Activated T-helper 1 cell treated with anti-CD3 and anti-CD28 coated beads, Interleukin-12 subunit alpha, Interleukin-12 subunit beta, Interleukin-2, Interleukin-4 antibody, amounts not matched to agents 30 ng/mL and 10 ng/mL and 1 ng/mL, durations not matched to agents 14 hours and 24 hours and 36 hours (primary cell): ENCODE measurements at places on chromosomes 6 and 20.

GRCh38 chr6:82066991-82067411, 180.5 kb downstream of the IBTK start:
- H3K4me1 ChIP-seq: no peaks in the 10 kb centered on the region
- no peak overlapping the region for H3K27ac ChIP-seq
- DNase-seq: no peak
- no peak overlapping the region for H3K4me3 ChIP-seq

- DNase-seq: no peak
- peaks cover 10% of the 10 kb centered on the region for H3K4me1 ChIP-seq
- no peak overlapping the region for H3K4me3 ChIP-seq
- peaks cover 4% of the 10 kb centered on the region for H3K27me3 ChIP-seq
Observed at GRCh38 chr6:20313960-20314530, 87.6 kb upstream of the E2F3 start.

GRCh38 chr6:111212625-111213024, 125.3 kb downstream of the SLC16A10 start:
- H3K27ac ChIP-seq: no peak overlapping the region
- no peak overlapping the region for H3K4me3 ChIP-seq
- no peaks in the 10 kb centered on the region for H3K4me1 ChIP-seq
- no peaks in the 10 kb centered on the region for H3K36me3 ChIP-seq
- H3K27me3 ChIP-seq: peaks cover 4% of the 10 kb centered on the region
- no peak for DNase-seq

DNA sequence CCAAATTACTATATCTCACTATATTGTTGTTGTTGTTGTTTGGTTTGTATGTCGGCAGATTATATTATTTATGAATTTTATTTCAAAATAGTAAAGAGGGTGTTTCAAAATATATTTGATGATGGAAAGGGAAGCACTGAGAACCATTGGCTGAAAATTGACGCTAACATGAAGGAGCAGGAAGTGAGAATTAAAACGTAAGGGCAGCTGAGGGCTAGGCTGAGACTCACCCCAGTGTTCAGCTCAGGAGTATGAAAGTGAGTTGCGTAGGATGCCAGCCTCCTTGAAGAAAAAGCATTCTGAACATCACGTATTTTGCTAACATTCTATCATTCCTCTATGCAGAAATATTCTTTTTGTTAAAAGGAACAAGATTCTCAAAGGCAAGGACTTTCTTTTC, 10.7 kb upstream of the IPCEF1 start:
- H3K36me3 ChIP-seq: no peaks in the 10 kb centered on the region
- H3K27me3 ChIP-seq: peaks cover 6% of the 10 kb centered on the region
- no peak for DNase-seq
- no peaks in the 10 kb centered on the region for H3K4me1 ChIP-seq
- no peak overlapping the region for H3K27ac ChIP-seq

DNA sequence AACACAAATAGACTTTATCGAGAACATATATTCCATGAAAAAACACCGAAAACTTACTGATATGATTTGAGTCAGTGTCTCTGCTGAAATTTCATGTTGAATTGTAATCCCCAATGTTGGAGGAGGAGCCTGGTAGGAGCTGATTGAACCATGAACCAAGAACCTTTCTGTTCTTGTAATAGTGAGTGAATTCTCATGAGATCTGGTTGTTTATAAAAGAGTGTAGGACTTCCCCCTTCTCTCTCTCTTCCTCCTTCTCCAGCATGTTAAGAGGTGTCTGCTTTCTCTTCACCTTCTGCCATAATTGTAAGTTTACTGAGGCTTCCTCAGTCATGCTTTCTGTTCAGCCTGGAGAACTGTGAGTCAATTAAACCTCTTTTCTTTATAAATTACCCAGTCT, 1289.3 kb upstream of the CITED2 start:
- no peaks in the 10 kb centered on the region for H3K4me1 ChIP-seq
- H3K27me3 ChIP-seq: no peaks in the 10 kb centered on the region
- no peak for DNase-seq
- H3K4me3 ChIP-seq: no peak overlapping the region
- no peaks in the 10 kb centered on the region for H3K36me3 ChIP-seq

GRCh38 chr20:12315652-12316051, 398.0 kb downstream of the BTBD3 start:
- no peaks in the 10 kb centered on the region for H3K4me1 ChIP-seq
- DNase-seq: no peak
- no peaks in the 10 kb centered on the region for H3K36me3 ChIP-seq
- H3K27me3 ChIP-seq: no peaks in the 10 kb centered on the region
- H3K27ac ChIP-seq: no peak overlapping the region

- no peak overlapping the region for H3K27ac ChIP-seq
- no peaks in the 10 kb centered on the region for H3K27me3 ChIP-seq
- no peak for DNase-seq
Observed at GRCh38 chr20:44678242-44678641, 26.7 kb upstream of the ADA start.

DNA sequence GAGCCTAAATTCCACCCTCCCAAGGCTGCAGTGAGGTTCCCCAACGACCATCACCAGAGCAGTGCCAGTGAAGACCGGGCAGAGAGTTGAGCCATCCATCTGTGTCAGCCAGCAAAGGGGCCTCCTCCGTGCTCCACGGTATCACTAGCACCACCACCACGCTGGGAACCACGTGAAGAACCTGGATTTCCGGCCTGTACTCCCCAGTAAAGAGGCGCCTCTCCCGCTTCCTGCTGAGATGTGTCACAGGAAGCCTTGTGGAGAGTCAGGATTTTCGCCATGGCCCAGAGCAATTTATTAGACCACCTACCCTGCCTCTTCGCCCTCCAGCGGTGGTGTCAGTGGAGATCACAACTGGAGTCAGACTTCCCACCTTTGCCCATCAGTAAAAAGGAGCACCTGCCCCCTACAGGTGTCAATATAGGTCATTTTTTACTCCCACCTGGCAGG, 28.8 kb downstream of the CPXM1 start:
- no peaks in the 10 kb centered on the region for H3K4me1 ChIP-seq
- peaks cover 10% of the 10 kb centered on the region for H3K27me3 ChIP-seq
- no peak overlapping the region for H3K27ac ChIP-seq
- H3K4me3 ChIP-seq: no peak overlapping the region
- no peaks in the 10 kb centered on the region for H3K36me3 ChIP-seq
